ENCODE measurements at places on chromosomes 16 and 17.
A peak's percentile ranks its signal among the peaks of the same experiment; 100 is the strongest.

DNA sequence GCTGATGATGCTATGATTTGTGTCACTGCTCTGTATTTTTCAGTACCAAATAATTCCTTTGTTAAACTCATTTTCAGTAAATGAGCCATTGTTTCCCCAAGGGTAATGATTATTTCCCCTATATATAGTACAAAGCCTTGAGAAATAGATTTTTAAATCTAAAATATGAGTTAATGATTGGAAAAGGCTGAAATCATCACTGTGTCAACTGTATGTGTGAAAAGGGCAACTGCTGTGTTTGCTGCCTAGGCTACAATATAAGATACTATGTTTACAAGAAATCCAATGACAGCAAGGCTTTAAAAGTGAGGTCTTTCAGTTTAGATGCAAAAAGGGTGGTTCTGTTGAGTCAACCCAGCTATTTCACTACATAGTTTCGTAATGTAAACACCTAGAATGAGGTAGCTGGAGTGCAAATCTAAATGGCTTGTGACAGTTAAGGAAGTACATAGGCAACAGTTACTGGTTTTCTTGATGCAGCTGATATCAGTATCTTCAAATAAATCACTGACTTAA lies 15.3 kb downstream of the NLK start:
- DNase-seq: no peak

DNA sequence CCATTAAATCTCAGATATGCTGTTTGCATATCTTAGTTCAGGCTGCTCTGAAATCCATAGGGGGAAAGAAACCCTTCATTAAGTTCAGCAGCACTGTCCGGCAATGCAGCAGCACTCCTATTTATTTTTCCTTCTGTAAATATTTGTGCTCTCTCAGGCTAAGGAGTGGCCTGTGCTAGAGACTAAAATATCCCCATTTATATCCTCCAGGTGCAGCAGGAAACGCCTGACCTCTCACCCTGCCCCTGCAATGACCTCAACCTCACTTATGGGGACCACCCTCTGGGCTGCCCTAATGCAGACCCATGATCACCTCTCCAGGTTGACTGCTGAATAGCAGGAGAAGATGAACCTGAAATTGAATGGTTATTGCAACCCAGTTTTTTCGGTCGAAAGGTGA lies 165.0 kb upstream of the ELAC2 start:
- DNase-seq: no peak

- peak; percentile 9 for DNase-seq
Observed at GRCh38 chr16:89949121-89949742, 677 bp downstream of the DEF8 start.

- no peak for DNase-seq
Observed at GRCh38 chr17:3415610-3416009, 4.4 kb downstream of the OR3A3 start.

DNA sequence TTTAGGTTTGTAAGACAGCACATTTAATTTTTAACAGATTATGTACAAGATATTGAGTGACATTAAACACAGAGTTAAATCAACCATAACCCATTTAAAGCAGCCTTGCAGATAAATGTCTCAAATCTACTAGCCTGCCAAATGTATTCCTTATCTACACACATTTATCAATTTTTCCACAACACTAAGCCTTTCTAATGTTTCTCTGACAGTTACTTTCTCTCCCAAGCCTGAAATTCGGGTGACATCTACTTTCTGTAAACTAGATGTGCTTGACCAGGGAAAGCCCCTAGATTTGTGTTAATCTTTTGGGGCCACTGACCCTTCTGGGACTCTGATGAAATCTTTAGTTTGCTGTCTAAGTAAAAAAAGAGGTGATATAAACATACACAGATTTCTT lies 69.0 kb downstream of the CDH13 start:
- DNase-seq: no peak

DNA sequence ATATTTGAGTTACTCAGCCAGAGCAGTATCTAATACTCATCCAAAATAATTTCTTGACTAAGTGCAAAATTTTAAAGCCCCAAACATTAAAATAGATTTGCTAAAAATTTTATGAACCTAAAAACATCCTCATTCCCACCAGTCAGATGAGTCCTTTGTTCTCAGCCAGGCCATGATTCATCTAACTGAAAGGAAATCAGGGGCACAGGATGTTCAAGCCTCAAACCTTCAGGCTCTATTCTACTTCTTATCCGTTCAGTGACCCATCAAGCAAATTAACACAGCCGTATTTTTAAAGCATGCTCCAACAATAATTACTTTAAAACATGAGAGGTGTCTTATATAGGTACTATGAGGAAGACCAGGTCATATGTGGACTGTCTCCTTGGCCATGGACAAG lies 176.5 kb upstream of the MON1B start:
- DNase-seq: no peak

GRCh38 chr17:57084361-57084801 lies 665 bp upstream of the AKAP1 start:
- no peak for DNase-seq

- DNase-seq: no peak
Observed at GRCh38 chr17:45425984-45426413, 6.7 kb downstream of the ARHGAP27 start.

DNA sequence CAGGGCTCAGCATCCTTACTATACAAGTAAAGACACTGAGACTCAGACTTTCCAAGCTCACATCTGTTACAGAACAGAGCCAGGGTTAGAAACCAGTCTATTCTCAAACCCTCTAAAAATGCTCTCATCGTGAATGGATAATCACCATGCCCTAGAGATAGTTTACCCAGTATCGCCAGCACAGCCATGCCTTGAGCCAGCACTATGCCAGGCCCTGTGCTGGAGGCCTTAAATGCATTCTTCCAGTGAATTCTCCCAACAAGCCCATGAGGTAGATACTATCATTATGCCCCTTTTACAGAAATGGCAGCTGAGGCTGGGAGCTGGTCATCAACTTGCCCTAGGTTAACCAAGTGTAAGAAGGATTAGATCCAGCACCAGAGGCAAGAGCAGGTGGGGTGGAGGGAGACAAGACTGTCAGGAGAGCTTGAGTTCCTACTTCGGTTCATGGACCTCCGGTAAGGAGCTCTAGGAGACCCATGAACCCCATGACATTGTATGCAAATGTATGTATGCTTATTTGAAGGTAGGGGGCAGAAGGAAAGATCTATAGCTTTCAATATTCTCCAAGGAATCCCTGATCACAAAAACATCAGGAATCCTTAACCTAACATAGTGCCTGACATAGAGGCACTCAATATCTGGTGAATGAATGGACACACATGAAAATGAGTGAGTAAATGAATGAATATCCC lies 5.2 kb downstream of the KRT14 start:
- no peak for DNase-seq

DNA sequence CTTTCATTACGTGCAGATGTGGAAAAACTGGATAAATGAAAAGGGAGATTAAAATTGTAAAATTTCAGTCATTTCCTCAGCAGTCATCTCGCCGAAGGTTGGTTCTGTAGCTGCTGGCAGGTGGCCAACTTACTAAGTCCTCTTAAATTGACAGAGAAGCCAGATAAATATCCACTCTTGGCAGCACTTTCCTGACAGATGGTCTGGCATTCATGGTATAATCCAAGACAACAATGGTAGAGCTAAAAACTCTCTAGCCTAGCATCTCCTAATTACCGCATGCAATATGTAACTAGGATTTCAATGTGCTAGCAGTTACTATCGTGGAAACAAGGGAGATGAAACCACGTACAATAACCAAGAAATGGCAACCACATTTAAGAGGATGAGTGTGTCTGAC lies 306.3 kb downstream of the CNTNAP4 start:
- DNase-seq: peak; percentile 10

DNA sequence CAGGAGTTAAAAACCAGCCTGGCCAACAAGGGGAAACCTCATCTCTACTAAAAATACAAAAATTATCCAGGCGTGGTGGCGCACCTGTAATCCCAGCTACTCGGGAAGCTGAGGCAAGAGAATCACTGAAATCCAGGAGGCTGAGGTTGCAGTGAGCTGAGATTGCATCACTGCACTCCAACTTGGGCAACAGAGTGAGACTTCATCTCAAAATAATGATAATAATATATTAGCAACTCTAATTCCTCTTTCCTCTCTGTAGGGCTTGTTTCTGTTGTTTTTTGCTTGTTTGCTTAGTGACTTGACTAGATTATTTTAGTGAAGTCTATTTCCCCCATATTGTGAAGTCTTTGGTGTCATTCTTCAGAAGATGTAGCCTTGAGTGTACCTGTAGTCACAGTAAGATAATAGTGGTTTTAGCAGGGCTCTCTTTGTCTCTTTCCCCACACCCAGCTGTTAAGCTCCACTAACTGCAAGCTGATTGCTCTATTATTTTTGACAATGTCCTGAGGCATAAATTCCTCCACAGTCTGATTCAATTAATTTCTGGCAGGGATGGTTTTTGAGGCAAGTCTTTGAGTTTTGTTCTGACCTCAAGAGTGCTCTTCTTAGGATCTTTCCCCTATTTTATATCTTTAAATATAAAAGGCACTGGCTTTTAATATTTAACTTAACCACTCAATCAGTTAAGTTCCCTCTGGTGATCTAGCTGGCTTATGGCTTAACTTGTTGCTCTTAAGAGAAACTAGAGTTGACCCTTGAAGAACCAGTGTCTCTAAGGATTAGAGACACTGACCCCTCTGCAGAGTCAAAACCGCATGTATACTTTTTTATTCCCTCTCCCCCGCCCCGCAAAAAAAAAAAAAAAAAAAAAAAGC lies 18.6 kb upstream of the TNFSF12 start:
- no peak for DNase-seq

DNA sequence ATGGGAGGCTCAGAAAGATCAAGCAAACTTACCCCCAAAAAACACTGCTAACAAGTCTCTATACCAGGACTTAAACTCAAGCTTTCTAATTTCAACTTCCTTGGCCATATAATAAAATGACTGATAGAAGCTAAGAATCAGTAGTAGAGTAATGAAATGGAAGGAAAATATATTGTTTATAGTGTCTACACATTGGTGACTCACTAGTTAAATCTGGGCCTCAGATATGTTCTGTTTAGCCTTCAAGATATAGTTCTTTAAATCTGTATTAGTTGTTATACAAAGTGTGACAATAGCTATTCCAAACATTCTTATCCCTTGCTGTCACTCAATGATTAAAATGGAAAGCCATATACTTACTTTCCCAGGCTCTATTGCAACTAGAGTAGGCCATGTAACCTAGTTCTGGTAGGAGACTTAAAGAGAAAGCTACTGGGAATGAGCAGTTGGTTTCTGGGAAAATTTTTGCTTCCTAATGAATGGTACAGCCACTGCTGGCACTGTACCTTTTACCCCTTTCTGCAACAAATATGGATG lies 18.3 kb downstream of the SSH2 start:
- DNase-seq: no peak

- DNase-seq: no peak
Observed at GRCh38 chr17:45436161-45436560, 3.5 kb upstream of the ARHGAP27 start.

DNA sequence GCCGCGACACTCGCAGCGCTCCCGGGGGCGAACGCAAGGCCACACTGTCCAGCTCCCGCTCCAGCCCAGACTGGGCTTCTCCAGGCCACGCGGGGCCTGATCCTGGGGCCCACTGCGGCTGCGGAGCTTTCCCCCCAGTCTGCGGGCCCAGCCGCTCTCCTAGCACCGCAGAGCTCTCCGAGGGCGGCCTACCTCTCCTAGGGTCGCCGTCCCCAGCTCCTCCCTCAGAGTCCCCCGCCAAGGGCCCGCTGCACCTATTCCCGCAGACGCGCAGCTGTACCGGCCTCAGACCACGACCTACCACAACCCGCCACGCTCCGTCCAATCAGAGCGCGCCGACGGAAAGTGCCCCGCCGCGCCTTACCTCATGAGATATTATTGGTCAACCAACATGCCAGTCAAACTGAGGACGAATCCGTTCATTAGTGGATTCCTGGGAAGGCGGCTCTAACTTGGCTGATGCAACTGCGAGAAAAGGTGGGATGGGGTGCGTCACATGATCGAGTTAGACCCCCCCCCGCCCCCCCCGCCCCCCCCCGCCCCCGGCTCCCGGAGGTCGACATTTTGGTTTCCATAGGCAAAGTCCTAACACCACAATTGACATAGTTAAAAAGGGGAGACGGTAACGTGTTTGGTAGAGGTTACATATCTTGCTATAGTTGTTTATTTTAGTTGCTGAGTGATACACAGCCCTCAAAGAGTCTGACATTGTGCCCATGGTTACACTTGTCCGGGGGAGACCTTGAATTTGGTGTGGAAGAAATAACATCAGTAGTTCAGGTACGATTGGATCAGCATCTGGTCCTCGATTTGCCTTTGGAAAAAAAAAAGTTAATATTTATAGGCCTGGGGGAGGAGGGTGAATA lies at the start of gene AARS1:
Gene AARS1 (minus strand): TSS at position 278 of the 866 bp plus-strand sequence. CDS start 6,743 bp downstream, outside the sequence.
- DNase-seq: peak; percentile 100

- DNase-seq: no peak
Observed at GRCh38 chr17:14925498-14925897, 339.6 kb downstream of the PMP22 start.

DNA sequence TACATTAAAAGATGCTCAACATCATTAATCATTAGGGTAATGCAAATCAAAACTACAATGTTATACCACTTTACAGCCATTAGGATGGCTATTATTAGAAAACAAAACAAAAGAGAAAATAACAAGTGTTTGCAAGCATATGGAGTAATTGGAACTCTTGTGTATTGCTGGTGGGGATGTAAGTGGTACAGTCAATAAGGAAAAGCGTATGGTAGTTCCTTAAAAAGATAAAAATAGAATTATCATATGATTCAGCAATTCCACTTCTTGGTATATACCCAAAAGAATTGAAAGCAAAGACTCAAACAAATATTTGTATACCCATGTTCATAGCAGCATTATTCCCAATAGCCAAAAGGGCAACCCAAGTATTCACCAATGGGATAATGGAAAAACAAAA lies 1.4 kb upstream of the CAPNS2 start:
- no peak for DNase-seq

- DNase-seq: peak; percentile 88
Observed at GRCh38 chr17:40362696-40363110, 1.8 kb downstream of the GJD3 start.

GRCh38 chr17:680529-680928 lies 34.1 kb downstream of the VPS53 start:
- DNase-seq: no peak

DNA sequence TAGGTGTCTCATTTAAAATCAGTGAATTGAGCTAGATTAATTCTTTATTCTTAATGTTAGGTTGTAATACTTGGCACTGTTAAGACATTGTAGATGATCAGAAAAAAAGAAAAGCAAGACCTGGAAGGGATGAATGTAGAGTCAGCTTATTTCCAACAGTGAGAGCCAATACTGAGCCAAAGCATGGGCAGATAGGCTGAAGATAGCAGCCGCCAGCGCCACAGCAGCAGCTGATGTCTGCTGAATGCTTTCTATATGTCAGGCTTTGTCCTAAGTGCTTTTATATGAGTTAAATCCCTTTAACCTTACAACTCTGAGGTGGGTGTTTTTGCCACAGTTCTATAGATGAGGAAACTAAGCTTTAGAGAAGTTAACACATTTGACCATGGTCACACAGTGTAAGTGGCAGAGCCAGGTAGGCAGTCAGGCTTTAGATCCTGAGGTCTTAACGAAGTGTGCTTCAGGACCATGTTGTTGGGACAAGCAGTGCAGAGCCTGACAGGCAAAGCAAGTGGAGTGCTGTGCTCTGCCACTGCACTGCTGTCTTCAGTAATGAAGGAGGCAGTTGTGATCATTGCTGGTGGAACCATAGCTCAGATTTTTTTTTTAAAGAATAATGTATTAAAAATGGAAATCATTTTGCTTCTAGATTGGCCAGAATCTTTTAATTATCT lies 25.9 kb downstream of the TNRC6A start:
- no peak for DNase-seq

- DNase-seq: no peak
Observed at GRCh38 chr17:78709751-78710181, 72.3 kb downstream of the CYTH1 start.

Data from RPMI8226 (cell line).